GM19239 (cell line): ENCODE measurements at places on chromosomes 4 and X.

GRCh38 chr4:26964512-26964911 lies 103.9 kb downstream of the STIM2 start:
- no peak for DNase-seq

DNA sequence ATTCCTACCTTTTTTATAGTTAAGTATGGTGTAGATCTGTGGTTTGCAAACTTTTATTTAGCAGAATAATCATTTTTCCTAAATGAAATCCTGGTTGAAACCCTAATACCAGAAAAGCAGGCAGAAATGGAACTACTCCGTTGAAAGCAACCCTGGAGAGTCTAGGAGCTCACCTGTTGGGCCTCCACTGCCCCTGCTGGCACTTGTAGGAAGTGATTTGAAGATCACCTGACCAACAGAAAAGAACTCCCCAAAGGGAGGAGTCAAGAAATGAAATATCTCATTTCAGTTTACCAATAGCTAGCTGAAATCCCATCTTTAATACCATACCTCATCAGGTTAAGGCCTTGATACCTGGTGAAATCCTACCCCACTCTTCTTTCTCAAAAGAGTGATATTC lies 277.1 kb downstream of the KLHL13 start:
- no peak for DNase-seq

DNA sequence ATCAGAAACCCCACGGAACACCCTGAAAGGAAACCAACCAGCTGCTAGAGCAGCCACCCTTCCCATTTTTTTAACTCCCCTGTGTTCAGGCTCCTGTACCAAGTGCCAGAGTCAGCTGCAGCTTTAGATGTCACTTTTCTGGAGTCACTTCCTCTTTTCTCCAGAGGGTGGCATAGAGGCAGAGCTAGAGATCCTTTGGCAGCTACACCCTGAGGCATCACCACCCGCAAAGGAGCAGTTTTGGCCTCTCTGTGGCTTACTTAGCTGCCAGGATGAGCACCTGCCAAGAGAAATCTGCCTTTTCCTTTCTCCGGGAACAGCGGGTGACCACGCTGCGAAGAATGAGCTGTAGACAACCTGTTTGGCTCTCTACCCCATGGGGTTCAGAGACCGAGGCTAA lies 58.0 kb upstream of the CHRDL1 start:
- DNase-seq, result no peak

DNA sequence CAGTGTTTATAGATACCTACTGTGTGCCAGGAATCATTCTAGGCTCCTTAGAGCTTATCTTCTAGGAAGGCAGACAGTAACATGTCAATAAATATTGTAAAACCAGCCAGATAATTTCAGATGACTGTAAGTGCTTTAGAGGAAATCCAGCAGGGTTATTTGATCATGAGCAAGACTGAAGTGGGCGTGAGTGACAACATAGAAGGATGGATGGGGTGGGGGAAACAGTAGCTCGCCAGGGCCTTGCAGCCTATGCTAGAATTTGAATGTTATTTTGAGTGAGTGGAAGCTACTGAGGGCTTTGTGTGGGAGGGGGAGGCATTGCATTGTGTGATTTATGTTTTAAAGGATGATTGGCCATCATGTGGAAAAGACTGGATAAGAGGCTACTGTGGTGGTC lies 6.7 kb downstream of the SRD5A3 start:
- DNase-seq, result no peak

DNA sequence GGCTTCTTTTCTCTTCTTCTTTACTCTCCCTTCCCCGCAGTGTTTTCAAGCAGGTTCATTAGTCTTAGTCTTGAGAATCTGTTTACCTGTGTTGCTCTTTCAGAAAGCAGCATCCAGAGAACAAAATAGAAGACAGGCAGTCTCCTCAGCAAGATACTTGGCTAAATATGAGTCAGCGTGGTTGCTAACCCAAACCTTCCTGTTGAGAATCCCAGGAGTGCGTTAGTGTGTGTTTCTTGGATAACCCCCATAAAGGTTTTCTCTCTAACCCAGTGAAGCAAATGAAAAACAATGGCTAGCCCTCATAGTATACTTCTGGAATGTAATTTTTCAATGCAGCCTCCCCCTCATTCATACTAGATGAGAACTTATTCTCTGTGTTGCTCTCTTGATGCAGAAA lies 41.1 kb downstream of the BMPR1B start:
- no peak for DNase-seq

DNA sequence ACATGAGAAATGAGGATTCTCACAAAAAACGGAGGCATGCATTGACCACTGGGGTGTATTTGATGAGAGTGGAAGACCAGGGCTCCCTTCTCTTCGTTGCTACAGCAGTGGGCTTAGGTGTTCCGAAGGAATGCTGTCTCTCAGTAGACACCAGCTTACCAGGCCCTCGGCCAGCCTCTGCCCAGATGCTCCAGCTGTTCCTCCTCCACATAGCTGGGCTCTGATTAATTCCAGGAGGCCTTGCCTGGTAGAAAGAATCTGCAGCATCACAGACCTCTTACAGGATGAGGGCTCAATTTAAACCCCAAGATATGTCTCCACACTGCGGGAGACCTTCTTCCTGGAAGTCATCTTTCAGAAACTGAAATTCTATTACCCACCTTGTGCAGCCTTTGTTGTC lies 346.6 kb upstream of the TENM3 start:
- no peak for DNase-seq

DNA sequence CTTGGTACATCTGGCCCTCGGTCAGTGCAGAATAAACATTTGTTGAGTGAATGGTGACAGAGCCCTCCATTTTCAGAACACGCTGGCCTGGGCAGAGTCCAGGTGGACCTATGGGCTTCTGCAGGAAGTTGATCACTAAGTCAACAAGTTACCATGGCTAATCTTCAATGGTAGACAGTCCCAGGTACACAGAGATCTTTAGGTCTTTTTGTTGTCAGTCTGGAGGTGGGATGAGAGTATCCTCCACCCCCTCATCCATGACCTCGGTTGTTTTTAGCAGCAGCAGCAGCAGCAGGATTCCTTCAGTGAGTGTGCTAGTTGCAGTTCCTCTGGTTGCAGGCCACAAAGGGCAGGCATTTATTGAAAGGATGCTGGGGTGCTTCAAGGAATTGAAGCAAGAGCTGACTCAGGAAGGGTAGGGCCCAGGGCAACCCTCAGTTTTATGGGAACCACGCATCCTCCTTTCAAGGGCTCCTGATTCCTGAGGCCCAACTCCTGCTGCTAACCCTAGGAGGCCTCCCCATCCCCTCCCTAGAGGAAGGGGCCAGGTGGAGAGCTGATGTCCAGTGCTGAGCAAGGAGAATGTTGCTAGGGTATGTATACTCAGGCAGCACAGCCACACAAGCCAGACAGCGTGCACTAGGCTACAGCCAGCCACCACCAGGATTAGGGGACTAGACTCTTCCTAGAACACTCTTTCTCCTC lies 1.7 kb upstream of the USP27X start:
- no peak for DNase-seq

- DNase-seq, result no peak
Observed at GRCh38 chr4:112099701-112100297, 45.5 kb upstream of the FAM241A start.

DNA sequence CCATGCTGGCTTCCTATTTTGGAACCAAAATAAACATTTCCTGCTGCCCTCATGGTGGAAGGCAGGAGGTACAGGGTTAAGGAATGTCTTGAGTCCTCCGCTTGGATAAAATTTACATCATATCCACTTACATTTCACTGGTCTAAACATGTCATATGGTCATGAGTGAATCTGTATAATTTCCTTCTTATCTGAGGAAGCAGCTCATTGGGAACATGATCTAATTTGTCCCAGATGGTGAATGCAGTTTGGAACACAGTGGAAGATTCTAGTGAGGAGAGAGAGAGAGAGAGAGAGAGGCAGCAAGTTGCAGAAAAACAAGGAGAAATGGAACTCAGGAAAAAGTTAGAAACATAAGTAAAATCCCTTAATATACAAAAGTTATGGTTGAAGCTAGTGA lies 46.8 kb downstream of the MXRA5 start:
- no peak for DNase-seq

GRCh38 chr4:111399623-111400022 lies 745.6 kb upstream of the FAM241A start:
- DNase-seq, result no peak

DNA sequence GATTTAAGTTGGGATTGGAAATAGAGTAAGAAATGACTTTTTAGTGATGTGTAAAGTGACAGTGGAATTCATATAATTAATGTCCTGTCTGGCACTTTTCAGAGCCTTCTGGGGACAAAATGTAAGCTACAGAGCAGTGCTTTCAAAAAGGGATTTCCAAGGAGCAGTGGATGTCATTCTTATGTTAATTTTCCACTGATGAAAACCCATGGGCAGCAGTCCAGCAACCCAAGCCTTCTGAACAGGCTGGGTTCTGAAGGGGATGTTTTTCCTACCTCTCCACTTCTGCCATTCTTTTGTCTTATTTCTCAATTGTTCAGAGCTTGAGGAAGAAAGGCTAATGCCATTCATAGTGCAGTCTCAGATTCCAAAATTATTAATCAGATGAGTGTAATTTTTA lies 717.6 kb upstream of the HS3ST1 start:
- no peak for DNase-seq
